ENCODE measurements at places on chromosomes 2 and 18.

- no peak for DNase-seq
Measured at GRCh38 chr18:39425172-39425850, 1859.7 kb upstream of the CELF4 start.

GRCh38 chr2:240326246-240326645 is 109.2 kb upstream of the GPC1 start:
- no peak for DNase-seq

DNA sequence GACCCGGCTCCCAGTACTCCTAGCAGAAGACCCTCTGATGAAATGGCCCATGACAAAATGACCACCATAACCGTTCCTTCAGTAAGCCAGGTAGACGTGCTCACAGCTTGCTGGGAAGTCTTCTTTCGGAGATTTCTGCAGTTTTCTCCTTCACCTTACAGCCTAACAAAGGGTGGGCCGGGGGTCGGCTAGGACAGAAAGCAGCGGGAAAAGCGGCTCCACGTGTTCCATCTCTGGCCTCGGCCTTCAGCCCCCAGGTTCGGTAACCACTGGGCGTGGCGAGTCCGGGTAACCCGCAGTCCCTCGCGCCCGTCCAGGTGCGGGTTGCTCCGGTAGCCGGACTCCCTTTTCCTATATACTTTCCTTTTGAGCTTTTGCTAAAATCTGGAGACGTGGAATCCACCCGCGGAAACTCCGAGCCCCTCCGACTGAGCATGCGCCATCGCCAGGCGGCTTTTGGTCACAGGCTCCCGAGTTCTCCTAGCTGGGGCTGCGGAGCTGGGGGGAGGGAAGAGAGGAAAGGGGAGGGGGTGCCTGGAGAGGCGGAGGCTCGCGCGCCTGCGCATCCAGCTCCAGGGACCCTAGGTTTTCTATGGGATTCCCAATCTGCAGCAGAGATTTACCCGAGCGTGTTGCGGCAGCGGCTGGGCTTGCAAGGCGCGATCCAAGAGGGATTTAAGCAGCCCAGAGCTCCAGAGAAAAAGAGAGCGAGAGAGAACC is at the start of gene VSNL1:
Gene VSNL1, plus strand, starts transcription at position 604 of the 720 bp plus-strand sequence. CDS start 51,379 bp downstream, outside the sequence.
- no peak for DNase-seq

GRCh38 chr2:178101321-178102079 is 10.7 kb upstream of the RBM45 start:
- no peak for DNase-seq

DNA sequence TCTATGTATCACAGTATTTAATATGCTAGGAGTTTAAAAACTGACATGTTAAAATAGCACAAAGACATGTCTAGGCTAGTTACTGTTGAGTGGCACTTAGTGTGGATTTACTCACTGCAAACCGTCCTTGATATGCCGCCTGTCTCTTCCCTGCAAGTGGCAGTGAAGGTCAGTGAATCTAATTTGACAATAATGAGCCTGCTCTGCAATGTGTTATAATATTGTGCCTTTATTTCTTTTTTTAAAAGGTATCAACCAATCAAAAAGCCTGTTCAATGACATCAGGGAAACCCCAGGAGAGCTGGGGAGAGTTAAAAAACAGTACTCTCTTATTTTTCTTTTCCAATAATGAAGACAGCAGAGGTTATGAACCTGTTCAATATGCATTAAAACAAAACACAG is 384.1 kb downstream of the ERBB4 start:
- no peak for DNase-seq

- no peak for DNase-seq
Measured at GRCh38 chr2:232478571-232479340, 8.9 kb downstream of the ECEL1 start.

DNA sequence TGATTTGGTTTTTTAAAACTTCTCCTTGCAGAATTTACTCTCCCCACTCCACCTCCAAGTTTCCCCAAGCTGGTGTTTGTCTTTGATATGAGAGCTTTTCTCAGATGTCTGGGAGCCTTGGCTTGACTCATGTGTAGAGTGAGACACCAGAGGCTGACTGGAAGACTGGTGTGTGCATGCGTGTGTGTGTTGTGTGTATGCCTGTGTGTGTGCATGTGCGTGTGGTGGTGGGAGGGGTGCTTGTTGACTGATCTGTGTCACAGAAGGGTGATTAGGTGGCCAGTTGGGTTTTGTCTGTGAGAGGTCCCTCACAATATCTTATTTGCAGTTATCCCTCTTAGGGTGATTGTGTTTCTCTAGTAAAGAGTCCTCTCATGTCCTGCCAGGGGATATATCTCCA is 50.5 kb upstream of the HPCAL1 start:
- DNase-seq, result no peak

DNA sequence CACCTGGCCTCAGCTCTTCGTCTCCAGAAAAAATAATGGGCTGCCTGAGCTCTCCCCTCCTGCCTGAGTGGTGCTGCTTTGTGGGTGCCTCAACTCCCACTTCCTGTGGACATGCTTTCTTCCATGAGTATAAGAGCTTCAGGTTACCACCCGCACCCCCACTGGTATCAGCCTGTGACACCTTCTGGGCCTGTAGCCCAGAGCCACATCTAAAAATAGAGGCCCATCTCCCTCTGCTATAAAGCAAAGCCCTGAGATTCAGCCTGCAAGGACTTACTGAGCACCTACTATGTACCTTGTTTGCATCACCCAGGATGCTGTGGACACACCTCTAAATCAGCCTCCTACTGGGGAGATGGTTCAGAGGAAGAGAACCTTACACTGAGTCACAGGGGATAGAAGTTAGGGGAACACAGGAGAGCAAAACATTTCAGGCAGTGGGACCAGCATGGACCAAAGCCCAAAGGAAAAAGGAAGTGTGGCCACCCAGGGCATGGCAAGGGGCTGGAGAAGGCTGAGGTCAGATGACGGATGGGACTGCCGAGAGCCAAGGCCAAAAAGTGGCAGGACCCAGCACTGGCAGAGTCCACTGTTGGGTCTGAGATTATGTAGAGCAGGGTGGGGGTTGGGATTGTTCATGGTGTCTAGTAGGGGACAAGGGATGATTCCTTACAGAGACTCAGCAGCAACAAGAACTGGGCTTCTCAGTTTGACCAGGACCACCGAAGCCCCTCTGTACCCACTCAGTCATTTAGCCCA is 123.7 kb upstream of the PPP1CB start:
- DNase-seq, result no peak

DNA sequence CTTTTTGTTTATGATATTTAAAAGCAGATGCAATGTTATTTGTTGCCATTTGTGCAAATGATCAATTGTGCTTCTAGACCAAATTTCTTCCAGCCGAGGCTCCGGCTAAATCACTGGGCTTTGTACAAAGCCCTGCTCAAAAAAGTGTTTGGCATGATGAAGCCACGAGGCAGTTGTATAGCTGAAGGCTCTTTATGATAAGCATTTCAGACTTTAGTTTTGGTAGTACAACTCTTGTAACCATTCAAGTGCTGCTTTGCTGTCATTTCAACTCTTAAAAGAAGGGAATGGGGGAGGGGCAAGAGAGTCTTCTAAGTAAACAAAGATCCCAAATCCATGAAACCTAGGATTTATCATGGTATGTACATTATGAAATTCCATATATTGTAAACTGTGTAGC is 3.3 kb upstream of the ZNF532 start:
- DNase-seq, result no peak

- DNase-seq, result no peak
Measured at GRCh38 chr18:777021-777420, 35.0 kb downstream of the YES1 start.

GRCh38 chr2:86645752-86646151 is 22.1 kb upstream of the RNF103 start:
- no peak for DNase-seq

- DNase-seq, result no peak
Measured at GRCh38 chr2:74417763-74418162, 3.7 kb downstream of the C2orf81 start.

DNA sequence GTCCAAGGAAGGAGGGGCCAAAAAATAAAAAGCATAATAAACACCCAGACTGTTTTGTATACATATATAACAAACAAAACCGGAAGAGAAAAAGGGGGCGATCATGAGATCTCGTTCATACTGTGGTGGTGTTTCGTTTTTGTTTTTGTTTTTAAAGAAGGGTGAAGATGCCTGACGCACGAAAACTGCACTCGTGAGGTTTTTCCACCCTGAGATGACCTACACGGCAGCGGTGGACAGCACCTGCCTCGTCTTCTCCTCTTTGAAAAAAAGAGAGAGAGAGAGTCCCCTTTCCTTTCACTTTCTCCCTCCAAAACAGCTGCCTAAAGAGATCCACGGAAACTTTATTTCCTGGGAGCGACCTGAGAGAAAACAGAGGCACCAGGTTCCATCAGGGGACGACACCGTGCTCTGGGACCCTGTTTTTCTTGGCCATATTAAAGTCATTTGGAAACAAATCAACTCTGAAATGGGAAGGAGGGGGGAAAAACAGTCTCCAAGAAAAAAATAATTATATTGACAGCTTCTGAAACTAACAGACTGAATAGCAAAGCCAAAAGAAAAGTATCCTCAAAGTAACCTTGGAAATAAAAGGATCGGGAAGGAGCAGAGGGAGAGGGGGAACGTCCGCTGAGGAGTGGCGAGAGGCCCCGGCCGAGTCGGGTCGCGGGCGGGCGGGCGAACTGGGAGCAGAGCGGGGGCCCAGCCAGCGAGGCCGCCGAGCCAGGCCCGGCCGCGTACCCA is 3.5 kb downstream of the POU3F3 start:
- DNase-seq, result no peak

GRCh38 chr2:181005809-181006208 is 25.4 kb downstream of the UBE2E3 start:
- no peak for DNase-seq

DNA sequence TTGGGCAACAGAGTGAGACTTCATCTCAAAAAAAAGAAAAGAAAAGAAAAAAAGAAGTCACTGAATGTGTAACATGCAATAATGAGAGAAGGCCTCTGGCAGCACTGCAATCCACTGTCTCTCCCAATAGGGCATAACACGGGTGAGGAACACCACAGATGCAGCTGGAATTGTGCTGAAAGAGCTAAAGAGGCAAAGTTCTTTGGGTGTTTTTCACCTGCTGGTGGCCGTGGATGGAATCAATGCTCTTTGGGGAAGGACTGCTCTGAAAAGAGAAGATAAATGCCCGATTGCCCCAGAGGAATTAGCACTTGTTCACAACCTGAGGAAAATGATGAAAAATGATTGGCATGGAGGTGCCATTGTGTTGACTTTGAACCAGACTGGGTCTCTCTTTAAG is 31.0 kb upstream of the CYBRD1 start:
- no peak for DNase-seq

- DNase-seq, result no peak
Measured at GRCh38 chr2:241389697-241390096, 33.6 kb downstream of the FARP2 start.

DNA sequence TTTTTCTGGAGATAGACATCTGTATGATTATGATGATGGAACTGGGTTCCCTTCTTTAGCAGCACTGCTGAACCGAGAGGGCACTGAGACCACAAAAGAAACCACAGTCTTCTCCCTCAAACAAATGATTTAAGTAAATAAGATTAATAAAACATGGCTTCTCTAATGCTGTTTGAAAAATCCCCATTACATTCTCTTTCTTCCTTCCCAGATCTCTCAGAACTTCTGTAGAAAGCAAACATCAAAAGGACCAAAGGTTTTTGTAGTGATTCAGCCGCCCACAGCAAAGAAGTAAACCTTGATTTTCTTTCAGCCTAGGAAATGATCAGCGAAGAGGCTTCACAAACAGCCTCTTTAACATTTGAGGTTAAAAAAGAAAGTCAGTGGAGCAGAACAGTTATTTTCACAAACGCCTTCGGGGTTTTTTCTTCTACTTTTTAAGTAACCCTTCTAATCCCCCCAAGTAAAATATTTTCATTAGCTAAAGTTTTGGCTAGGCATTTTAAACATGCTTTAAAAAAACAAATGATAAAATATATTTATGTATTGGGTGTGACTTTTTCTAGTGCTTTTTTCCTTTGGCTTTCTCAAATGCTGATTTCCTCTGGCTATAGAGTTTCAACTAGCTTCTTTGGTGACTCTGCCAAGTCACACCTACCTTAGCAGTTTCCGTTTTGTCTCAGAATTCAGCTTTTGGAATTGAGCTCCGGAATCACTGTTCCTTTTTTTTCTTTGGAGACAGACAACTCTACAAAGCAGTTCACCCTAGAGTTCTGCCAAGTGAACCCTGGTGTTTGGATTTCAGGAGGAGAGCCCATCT is 89.6 kb downstream of the UPP2 start:
- no peak for DNase-seq

- DNase-seq, result no peak
Measured at GRCh38 chr2:186696290-186696689, 2.4 kb downstream of the FAM171B start.

GRCh38 chr2:95208106-95208505 is 785 bp downstream of the ZNF892 start:
- no peak for DNase-seq

DNA sequence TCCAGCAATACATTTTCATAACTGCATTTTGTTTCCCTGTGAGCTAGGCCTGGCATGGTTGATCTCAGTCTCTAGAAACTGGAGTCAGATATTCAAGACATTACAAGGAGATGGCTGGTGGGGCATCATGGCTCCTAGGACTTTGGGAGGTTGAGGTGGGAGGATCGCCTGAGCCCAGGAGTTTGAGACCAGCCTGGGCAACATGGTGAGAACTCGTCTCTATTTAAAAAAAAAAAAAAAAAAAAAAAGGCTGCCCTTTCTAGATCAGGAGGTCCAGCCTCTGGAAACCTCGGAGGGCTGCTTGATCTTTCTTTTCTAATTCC is 362 bp upstream of the VAMP8 start:
- DNase-seq, result no peak

GRCh38 chr2:163155279-163155883 is 316.8 kb upstream of the KCNH7 start:
- DNase-seq, result no peak

DNA sequence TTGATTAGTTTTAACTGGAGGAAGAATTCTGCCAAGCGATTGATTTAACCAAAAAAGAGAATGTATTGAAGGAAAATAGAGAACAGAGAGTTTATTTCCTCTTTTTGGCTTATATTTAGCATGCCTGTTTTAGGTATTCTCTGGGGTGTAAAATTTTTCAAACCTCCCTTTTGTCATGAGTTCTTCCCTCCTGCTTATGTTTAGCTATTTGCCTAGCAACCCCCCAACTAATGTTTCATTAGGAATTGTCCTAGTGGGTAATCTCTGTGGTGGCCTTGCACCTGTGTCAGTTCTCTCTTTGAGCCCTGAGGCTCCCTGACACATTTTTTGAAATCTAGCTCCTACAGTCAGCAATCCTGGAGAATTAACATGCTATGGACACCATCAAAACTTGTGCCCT is 12.5 kb upstream of the REG1B start:
- no peak for DNase-seq

- no peak for DNase-seq
Measured at GRCh38 chr2:65035351-65035943, 20.8 kb upstream of the CEP68 start.

DNA sequence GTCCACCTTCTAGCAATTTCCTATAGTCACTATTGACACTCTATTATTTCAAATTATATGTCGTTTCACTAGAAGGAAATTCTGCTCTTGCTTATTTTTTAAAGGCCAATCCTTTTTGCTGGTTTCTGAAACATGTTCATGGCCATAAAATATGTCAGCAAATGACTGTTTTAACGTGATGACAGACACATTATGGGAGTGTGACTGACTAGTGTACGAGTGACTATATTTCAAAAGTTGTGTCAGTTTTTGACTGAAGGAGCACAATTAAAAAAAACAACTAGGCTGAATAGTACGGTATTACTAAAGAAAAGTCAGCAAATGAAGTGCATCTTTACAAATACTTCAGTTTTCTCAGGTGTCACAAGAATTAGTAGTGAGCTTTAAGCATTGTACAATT is 196.0 kb downstream of the NR4A2 start:
- no peak for DNase-seq
